ENCODE measurements at places on chromosomes 1 and 21.
A peak's percentile ranks its signal among the peaks of the same experiment; 100 is the strongest.

DNA sequence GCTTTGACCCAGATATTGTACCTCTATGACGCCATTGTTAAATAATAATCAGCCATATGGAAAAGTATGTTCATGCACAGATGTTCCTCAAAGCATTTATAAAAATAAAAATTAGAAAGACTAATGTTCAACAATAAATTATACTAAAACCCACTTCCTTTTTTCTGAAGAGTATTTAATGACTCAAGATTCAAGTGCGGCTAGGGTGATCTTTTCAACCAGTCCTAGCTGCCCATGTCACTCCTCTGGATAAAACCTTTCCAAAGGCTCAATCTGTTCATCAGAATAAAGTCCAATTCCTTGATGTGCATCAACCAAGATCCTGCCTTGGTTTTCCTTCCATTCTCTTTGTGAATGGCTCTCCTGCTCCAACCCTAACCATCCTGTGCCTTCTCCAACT is 292.0 kb downstream of the VAV3 start:
- DNase-seq = no peak

DNA sequence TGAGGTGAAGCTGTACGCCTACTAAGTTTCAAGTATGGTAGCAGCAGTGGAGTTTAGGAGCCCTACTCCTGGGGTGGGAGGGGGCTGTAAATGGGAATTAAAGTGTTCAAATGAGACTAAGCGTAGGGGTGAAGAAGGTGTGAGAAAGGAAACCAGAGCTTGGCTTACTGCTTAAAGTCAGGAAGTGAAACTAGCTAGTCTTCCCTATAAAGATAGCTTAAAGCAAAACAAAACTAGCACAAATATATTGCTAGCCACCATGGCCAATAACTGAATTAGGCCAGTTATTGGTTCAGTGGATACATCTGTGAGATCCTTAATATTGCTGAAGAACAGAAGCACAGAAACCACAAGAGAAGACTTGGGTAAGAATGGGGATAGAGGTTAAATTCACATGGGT is 492.2 kb upstream of the PKN2 start:
- DNase-seq = no peak

GRCh38 chr1:40785446-40785845 is 1.9 kb downstream of the KCNQ4 start:
- no peak for DNase-seq

- no peak for DNase-seq
Measured at GRCh38 chr1:62908168-62908695, 124.3 kb downstream of the ATG4C start.

- DNase-seq = peak; percentile 86
Measured at GRCh38 chr1:13699936-13700520, at the start of gene PRDM2. PRDM2 (plus strand) TSS chr1:13700188; CDS start chr1:13715606, 15,418 bp downstream.

DNA sequence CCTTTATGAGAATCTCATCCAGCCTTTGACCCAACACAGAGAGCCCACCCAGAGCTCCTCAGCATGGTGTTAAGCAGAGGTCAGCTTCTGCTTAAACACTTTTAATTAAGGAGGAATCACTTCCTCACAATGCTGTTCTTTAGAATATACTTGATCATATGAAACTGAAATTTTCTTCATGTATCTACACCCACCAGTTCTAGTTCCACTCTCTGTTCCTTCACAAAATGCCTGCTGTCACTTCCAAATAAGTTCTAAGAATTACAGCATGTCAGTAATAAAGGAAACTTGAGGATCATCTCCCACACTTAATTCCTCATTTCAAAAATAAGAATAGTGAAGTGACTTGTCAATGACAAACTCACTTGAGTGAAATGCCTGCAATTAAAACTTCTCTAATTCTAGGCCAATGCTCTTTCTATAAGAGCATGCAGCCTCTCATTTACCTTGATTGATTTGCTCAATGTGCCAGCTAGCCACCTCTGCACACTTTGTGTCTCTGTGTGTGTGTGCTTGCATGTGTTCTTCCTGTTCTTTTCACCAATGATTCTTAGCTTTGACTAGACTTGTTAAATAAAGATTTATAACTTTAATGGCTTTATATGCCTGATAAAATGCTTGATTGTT is 356.3 kb downstream of the PLPP3 start:
- DNase-seq = no peak

- no peak for DNase-seq
Measured at GRCh38 chr1:5983361-5984103, 8.7 kb downstream of the NPHP4 start.

DNA sequence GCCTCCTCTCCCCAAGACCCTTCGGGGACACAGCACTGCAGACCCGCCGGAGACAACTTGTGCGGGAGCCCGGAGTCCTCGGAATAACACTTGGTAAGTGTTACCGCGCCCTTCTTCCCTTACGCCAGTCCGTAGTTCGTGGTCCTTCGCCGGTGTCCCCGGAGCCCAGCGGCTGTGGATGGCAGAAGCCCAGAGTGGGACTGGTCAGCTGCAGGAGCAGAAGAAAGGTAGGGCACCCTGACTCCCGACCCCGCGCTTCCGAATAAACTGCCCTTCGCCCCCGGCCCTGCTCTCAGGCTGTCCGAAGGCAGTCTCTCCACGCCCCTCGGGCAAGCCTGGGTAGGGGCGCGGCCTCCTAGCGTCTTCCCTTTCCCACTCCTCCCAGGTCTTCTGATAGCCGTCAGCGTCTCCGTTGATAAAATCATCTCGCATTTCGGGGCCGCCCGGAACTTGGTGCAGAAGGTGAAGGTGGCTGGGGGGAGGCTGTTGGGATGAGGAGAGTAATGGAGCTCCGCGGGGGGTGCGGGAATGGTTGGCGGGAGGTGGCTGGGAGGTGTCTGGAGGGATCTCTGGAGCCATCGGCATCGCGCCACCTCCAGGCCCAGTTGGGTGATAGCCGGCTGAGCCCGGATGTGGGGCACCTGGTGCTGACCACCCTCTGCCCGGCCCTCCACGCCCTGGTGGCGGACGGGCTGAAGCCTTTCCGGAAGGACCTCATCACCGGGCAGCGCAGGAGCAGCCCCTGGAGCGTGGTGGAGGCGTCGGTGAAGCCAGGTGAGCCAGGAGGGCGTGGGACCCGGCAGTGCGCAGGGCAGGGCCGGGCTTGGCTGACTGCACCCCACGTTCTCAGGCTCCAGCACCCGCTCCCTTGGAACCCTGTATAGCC is 4.3 kb downstream of the RUSC1 start:
- no peak for DNase-seq

GRCh38 chr1:150793221-150793620 is 14.8 kb downstream of the CTSK start:
- DNase-seq = no peak

DNA sequence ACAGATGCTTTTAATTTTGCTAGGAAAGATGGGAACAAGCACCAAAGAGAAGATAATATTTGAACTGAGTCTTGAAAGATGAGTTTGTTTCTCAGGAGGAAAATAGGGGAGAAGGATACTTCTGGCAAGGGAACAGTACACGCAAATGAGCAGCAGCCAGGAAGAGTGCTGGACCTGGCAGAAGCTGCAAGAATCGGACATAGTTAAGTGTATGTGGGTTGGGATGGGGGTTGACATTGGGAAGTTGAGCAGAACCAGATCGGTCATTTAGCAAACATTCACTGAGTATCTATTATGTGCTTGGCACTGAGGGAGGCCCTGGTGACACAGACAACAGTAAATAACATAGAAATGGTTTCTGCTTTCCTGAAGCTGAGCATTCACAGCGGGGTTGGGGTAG is 198.8 kb downstream of the PLPP3 start:
- no peak for DNase-seq

DNA sequence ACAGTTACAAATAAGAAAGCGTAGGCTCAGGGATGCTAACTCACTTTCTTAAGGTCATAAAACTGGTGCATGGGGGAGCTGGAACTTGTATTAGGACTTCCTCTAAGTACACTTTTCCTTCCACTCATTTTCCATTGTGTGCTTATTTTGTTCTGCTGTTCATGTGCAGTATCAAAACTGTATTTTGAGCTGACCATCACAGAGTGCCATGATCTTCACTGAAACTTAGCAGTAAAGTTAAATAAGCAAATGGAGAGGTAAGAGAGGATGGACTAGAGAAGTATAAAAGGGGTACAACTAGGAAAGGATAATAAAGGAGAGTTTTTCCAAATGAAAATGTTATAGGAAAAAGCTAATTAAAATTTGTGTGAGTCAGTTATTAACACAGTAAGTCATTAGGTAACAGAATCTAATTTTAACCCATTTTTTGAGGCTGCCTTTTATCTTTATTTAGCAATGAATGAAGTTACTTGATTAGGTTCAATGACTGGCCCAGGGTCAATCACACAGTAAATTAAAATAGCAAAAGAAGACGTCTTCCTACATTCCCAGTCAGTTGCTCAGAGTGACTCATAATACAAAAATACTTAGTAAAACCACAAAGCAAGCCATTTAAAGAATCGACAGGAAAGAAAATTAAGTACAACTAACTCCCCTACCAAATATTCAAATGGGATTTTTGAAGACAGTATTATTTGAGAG is 165.8 kb upstream of the C1orf105 start:
- no peak for DNase-seq

DNA sequence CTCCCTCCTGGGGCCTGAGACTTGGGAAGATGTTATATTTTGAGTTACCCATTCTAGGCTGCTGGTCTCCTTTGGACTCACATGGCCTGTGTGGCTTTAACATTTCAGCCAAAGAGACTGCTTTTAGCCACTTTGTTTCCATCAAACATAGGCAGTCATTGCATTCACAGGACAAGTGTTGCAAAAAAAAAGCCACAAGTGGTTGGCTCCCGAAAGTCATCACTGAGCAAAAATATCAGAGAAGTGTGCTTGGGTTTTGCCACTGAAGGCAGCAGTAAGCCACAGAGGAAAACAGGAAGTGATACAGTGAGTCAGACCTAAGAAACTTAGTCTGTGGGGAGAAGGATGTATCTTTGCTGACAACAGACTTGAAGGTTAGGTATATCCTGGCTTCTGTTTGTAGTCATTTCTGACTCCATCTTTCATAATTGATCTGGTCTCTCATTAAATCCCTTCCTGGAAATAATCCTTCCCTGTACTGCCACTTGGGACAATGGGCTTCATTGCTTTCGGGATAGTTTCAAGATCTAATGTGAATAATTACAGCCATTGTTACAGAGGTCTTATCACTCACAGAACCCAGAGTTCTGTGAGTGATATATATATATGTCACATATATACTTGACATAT is 80.9 kb downstream of the COLGALT2 start:
- DNase-seq = no peak

DNA sequence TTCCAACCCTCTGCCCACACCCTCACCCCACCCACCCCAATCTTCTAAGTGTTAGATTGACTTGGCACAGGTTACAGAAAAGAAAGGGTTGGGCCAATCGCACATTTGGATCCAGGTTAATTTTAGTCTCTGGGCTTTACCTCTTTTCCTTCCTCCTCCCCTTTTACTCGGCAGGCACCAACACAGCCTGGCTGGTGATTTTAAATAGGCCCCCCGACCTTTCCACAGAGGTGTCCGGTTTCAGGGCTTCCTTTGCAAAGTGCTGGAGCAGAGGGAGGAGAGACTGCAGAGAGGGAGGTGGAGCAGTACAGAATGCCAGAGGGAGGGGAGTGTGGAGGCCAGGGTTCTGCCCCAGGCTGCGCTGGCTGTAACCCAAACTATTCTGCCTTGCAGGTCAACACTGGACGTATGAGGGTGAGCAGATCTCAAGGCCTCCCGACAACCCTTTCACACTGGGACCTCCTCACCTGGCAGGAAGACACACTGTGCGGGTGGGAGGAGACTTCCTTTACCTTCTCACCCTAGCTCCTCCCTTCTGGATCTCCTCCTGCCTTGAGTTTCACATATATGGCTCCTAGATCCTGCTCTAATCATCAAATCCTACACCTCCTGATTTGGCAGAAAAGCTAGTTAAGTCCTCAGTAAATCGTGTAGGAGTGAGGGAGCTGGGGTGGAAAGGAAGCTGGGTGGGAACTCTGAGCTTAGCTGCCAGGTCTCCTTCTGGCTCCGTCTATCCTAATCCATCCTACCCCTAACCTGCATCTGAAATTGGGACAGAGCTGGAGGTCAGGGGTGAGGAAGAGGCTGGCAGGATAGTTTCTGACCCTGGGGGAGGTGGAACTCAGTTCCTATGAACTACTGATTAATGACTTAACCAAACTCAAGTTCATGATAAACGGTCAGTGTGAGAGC is 2.4 kb downstream of the CA14 start:
- no peak for DNase-seq

DNA sequence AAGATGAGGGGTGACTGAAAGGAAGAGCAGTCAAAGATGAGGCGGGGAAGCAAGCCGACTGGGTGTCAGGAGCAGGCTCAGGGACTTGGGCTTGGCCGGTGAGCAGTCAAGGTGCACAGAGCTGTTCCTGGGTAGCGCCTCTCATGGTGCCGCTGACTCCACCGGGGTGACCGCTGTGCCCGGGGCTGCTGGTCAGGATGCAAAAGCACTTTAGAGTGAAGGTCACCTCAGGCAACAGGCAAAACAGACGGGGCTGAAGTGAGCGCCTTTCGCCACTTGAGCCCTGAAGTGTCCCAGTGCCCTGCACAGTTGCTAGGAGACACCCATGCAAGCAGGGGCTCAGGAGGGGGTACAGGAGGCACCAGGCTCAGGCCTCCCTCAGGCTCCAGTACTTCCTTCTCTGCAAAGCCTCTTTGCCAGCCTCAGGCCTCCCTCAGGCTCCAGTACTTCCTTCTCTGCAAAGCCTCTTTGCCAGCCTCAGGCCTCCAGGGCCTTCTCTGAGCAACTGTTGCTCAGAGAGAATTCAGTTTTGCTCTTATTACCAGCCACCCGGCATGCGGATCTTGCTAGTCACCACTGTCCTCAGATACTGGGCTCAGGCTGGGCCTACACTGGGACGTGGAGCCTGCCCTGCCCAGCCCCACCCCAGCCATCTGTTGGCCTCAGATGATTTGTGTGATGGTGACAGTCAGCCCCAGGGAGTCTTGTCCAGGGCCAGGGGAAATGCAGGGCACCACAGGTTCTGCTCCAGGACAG is 99.7 kb upstream of the IRF2BP2 start:
- DNase-seq = peak; percentile 80

- DNase-seq = no peak
Measured at GRCh38 chr1:67601955-67602354, 83.0 kb upstream of the GADD45A start.

- peak; percentile 62 for DNase-seq
Measured at GRCh38 chr1:26693599-26694572, 1.9 kb upstream of the ARID1A start.

- DNase-seq = no peak
Measured at GRCh38 chr1:111990026-111990877, 784 bp upstream of the KCND3 start.

DNA sequence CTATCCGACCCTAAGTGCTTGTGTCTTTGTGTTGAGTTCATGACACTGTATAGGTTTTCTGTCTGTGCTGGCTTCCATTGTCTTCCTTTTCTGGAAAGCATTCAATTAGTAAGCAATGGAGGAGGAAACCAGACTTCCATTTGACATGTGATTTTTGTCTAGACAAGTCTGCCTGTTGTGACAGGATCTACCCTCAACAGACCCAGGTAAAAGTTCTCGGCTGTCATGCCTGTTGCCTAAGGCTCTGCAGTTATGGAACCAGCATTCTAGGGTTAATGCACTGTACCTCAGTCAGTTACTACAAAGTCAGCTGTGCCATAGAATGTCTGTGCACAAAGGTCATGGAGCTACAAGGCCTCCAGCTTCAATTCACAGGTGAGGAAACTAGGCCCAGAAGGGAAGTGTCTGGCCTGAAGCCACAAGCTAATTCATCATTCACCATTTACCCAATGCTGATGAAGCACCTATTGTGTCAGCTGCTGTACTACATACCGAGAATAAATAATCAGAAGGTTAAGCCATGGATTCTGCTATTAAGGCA is 72.3 kb downstream of the PLPP3 start:
- no peak for DNase-seq

Measured in osteocyte (in vitro differentiated cells).